ENCODE measurements at places on chromosomes 4 and X.

- DNase-seq: no peak
Observed at GRCh38 chr4:163440040-163440439, 33.5 kb downstream of the TKTL2 start.

DNA sequence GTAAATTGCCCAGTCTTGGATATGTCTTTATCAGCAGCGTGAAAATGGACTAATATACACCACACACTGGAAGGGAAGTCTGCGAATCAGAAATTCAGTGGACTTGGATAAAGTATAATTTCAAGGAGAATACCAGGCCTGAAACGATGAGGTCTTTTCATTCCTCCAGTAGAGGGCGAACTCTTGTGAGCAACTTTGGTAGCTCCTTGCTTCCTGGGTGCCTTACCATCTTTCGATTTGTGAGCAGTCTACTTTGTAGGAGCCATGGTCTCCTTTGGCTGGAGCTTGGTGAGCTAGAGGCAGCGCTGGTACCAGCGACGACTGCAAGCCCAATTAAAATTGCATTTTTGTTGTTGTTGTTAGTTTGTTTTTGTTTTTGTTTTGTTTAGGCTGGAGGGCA, 791.9 kb downstream of the FAT4 start:
- DNase-seq: no peak

- DNase-seq: no peak
Observed at GRCh38 chr4:36081185-36081584, 163.1 kb downstream of the ARAP2 start.

DNA sequence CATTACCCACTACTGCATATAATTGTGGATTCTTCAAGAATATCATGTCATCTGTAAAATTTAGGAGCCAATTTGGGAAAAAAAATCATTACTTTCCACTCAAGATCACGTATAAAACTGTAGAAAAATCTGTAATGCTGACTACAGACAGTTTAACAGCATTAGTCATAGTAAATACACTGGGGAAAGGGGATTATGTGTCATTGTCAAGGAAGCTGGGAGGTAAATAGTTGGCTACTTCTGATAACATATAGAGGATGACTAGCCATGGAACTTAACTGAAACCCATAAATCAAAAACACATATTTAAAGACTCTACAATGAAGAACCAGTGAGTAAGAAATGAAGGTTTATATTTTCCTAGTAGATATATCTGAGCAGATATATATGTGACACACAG, 1666.4 kb upstream of the IGFBP7 start:
- DNase-seq: peak; percentile 74

GRCh38 chr4:75989846-75990528, 758 bp downstream of the SDAD1 start:
- DNase-seq: peak; percentile 2

DNA sequence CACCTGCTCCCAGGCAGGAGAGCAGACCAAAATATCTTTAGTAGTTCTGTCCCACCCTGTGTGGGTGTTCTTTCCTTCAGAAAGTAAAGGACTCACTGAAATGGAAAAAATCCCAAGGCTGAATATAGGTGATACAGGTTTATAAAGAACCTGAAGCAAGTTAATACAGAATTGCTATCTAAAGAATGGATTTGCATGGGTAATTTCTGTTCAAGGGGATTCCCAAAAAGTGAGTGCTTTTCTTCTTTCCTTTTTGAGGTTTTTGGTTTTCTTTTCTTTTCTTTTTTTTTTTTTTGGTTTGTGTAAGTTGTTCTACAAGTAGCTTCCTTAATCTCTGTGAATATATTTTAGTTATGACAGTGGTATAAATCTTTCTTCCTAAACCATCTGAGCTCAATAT, 560.7 kb upstream of the BOD1L1 start:
- DNase-seq: no peak

DNA sequence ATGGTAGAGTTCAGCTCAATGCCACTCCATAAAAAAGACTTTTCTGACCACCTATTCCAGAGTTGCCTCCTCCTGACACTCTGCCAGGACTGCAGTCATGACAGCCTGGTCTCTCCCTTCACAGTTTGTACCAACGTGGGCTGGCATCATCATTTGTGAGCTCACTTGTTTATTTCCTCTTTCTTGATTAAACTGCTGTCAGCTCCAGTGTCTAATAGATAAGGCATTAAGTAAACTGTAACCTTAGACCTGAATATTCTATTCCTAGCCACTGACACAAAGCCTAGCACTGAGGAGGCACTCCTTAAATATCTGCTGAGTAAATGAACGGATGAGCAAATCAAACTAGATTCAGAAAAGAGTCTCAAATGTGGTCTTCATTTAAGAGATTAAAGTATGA, 48.7 kb downstream of the DDX60 start:
- DNase-seq: no peak

GRCh38 chr4:175405961-175406360, 406.1 kb downstream of the GPM6A start:
- no peak for DNase-seq

GRCh38 chrX:68183612-68184214, 249.6 kb downstream of the OPHN1 start:
- DNase-seq: peak; percentile 33

GRCh38 chrX:46863072-46863471, 26.2 kb downstream of the RP2 start:
- no peak for DNase-seq

- DNase-seq: no peak
Observed at GRCh38 chr4:10099499-10100325, 16.9 kb downstream of the WDR1 start.

All from fibroblast of skin of scalp (primary cell).